Fibroblast of mammary gland (primary cell): ENCODE measurements at places on chromosomes 4 and X.

- no peak for DNase-seq
Observed at GRCh38 chr4:117383468-117383867, 298.1 kb upstream of the TRAM1L1 start.

GRCh38 chr4:4810092-4810774, 49.2 kb upstream of the MSX1 start:
- no peak for DNase-seq

- no peak for DNase-seq
Observed at GRCh38 chr4:73589887-73590801, 30.1 kb downstream of the RASSF6 start.

DNA sequence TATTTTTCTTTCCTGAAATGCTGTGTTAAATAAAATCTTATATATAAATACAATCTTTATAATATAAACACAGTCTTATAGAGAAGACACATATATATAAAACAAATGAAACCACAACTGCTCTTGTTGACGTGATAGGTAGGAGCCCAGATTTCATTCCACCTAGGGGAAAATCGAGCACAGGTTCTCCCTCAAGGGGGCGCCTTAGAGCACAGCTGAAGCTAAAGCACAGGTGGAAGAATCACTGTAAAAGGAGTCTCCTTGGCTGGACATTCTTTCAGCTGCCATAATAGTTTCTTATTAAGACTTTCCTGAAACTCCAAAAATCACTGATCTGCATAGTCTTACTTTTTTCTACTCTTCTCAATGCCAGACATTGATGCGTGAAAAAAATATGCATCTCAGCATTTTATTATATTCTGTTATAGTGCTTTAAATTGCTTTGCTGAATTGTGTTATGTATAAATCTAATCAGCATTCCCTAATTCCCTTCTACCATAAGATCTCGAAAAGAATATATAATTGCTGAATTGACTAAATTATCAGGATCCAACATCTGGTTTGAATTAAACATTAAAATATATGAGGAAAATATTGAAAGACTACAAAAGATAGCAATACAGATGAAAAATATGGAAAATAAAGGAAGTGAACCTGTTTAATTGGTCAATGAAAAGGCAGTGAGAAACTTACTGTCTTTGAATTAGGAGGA, 25.5 kb upstream of the RXFP1 start:
- no peak for DNase-seq

DNA sequence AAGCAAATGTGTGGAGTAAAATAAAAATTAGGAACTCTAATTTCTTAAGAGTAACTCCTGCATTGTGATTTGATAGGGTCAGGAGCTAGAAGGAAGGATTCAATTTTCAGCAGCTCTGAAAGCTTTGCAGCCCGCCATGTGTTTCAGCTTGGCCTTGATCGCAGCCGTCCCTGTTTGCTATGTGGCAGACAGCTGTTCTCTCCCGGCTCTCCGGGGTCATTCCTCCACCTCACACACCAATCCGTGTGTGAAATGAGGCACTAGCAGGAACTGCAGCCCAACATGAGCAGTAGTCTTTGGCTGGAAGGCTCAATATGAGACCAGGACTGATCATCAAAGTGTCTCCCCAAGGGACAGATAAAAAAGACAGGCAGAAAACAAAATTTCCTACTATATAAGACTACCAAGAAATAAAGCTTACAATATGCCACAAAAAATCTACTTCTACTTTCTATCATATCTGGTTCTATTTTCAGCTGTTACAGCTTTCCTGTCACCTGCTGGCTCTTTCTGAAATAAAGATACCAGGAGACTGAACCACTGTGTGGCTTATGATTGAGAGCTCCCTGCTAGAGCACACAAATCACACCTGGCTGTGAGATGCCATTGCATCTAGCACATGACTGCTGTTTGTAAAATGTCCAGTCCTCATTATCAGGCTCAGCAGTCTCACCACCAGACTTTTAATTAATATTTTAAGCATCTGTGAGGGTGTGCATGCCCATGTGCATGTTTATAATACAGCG, 44.1 kb upstream of the SEC24B start:
- DNase-seq = no peak

GRCh38 chr4:169135776-169136175, 125.7 kb upstream of the CBR4 start:
- DNase-seq = no peak

DNA sequence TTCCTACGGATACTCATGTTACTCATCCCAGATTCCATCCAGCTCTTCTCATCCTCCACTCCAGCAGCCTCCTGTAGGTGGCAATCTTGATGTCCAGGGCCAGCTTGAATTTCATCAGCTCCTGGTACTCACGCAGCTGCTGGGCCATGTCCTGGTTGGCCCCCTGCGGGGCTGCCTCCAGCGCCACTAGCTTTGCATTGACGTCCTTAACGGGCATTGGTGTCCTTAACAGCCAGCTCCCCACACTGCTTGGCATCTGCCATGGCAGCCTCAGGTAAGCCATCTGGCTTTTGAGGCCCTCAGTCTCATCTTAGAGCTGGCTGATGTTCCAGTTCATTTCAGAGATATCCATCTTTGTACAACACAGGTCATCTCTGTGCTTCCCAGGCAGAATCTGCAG, 223.7 kb downstream of the FGF13 start:
- no peak for DNase-seq

- no peak for DNase-seq
Observed at GRCh38 chrX:150664290-150664689, 28.9 kb upstream of the MTMR1 start.

DNA sequence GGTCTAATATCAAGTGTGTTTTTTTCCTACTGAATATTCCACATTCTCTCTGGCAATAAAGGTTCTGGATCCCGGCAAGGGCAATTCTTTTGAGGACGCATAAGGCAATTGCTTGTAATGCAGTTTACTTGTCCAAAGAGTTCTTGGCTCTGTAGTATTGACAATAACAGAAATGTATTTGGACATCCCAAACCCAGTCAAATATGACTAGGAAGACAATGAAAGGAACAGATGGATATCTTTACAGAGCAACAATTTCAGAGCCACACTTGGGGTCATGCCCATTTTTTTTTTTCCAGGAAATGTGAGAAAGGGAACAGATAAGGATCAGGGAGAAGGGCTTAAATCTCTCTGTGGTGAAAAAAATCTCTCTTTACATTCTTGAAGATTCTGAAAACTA, 12.2 kb downstream of the GK2 start:
- DNase-seq = no peak

- DNase-seq = peak; percentile 46
Observed at GRCh38 chrX:87664381-87664780, 146.8 kb downstream of the KLHL4 start.

GRCh38 chr4:138405934-138406567, 163.9 kb upstream of the SLC7A11 start:
- peak; percentile 75 for DNase-seq

- DNase-seq = peak; percentile 65
Observed at GRCh38 chr4:4995103-4995907, 24.0 kb downstream of the CYTL1 start.

GRCh38 chr4:2290488-2290887, 28.6 kb upstream of the MXD4 start:
- no peak for DNase-seq

GRCh38 chrX:3029129-3029528, 12.1 kb upstream of the ARSF start:
- DNase-seq = no peak

DNA sequence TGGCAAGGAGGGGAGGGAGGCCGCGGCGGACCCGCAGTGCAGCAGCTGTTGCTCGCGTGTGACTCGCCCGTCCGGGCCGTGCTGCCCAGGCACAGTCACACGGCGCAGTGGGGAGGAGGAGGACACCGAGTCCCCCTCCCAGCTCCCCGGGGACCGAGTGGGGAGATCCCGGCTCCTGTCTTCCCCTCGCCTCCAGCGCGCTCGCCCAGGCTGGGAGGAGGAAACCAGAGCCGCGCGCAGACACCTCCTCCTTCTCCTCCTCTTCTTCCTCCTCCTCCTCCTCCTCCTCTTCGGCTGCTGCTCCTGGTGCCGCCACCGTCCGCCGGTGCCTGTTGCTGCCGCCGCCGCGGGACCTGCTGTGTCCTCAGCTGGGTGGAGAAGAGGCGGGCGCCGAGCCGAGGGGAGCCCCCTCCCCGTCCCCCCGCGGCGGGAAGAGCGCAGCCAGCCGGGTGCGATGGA, at the start of gene TBC1D1:
TSS of gene TBC1D1 (plus strand) at position 284 of the 459 bp plus-strand sequence. CDS start 11,012 bp downstream, outside the sequence.
- no peak for DNase-seq

- no peak for DNase-seq
Observed at GRCh38 chrX:25674776-25675175, 463.4 kb upstream of the MAGEB18 start.

DNA sequence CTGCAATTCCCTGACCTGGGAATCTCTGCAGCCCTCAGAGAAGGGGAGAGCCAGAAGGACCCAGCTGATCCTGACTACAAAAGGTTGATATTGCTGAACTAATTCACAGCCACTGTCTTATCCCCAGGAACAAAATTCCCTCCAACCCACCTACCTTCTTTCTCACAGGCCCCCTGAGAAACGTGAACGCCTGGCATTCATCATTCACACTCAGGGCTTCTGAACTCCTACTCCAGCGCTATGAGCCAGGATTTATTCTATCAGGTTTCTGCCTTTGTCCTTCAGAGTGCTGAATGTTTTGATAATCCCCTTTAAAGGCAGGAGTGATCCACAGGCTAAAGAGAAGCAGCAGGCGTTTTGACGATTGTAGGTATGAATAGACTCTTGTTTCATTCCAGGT, 76.5 kb downstream of the KCNIP4 start:
- no peak for DNase-seq

DNA sequence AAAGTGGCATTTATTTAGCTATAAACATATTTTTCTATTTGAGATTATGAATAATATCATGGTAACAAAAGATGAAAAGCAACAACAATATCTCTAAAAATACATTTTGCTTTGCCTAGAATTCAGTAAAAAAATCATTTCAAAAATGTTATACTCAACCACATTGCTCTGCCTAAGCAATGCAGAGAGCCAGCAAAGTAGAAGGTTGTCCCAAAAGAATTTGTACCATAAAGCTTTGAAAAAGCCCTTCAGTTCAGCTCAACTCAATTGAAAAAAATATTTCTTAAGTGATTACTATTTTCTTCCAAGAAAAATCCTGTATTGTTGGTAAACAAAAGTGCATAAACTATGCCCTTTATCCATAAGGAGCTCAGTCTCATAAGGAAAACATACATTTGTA, 301.2 kb upstream of the ARSJ start:
- DNase-seq = no peak

DNA sequence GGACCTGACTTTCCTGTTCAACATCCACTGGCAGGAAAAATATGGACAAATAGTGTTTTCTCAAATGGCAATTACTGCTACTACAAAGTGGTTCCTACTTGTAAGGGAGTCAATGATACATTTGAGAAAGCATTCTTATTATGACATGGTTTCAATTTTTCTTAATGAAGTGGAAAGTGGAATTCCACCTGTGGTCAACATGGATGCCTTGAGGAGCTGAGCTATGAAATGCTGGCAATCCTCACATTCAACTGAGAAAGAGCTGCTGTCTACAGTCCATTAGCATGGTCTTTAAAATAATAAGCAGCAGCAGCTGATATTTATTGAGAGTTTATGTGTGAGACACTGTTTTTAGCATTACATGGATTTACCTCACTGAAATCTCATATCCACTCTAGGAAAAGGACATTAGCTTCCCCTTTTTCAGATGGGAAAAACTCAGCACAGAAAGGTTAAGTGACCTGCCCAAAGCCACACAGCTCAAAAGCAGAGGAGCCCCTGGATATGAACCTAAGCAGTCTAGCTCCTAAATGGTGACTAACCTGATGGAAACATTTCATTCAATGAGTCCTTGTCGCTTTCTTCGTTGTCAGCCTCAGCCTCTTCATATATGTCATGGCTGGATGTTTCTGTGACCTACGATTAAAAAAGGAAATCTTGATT, 29.2 kb downstream of the MAP7D3 start:
- no peak for DNase-seq
